NCI-H2081 treated with DMSO at 0.1 percent for 48 hours (cell line): ENCODE measurements at places on chromosomes 7 and 10.

DNA sequence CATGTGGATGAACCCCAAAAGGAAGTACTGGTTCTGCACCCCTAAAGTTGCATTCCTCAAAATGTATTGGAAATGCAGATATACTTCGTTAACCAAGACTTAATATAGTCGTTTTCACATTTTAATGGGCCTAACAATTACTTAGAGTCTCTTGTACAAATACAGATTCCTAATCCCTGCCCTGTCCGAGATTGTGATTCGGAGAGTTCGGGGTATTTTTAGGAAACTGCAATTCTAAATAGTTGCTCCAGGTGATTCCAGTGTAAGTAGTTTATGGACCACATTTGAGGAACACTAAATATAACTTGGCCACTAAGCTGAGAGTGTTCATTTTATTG, 830 bp downstream of the TRUB1 start:
- DNase-seq: no peak

- no peak for DNase-seq
Measured at GRCh38 chr7:31123321-31123720, 71.2 kb downstream of the ADCYAP1R1 start.

- DNase-seq: no peak
Measured at GRCh38 chr7:106354822-106355221, 70.0 kb upstream of the NAMPT start.

- no peak for DNase-seq
Measured at GRCh38 chr7:135693558-135693957, 31.2 kb downstream of the STMP1 start.

- no peak for DNase-seq
Measured at GRCh38 chr10:28533571-28534304, 820 bp downstream of the WAC start.
